Effector CD4-positive, alpha-beta T cell (primary cell): ENCODE measurements at places on chromosomes 6 and 20.

DNA sequence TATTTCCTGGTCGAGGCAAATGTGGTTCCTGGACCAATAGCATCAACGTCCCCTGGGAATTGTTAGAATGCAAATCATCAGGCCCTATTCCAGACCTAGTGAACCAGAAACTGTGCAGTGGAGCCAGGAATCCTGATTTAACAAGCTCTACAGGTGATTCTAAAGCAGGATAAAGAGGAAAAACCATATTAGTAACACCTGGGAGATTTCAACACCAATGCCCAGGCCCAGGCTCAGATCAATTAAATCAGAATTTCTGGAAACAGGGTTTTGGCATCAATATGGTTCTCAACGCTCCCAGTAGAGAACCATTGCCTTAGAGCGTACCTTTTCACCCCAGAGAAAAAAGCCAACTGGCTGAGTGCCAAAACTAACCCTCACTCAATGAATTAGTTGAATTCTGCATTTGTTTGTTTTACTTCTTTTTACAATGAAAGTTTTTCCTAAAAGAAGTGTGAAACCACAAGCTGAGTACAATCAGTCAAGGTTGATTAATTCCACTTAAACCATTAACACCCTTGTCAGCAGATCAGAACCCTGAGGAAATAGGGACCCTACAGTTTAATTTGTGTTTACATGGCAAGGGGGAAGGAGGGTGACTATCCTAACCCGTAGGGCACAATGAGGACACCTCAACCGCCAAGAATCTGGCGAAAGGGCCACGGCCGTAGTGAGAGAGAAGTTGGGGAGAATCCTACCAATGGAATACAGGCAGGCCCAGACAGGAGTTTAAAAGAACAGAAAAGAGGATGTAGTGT, 34.9 kb upstream of the LOC128125822 start:
- DNase-seq = no peak

DNA sequence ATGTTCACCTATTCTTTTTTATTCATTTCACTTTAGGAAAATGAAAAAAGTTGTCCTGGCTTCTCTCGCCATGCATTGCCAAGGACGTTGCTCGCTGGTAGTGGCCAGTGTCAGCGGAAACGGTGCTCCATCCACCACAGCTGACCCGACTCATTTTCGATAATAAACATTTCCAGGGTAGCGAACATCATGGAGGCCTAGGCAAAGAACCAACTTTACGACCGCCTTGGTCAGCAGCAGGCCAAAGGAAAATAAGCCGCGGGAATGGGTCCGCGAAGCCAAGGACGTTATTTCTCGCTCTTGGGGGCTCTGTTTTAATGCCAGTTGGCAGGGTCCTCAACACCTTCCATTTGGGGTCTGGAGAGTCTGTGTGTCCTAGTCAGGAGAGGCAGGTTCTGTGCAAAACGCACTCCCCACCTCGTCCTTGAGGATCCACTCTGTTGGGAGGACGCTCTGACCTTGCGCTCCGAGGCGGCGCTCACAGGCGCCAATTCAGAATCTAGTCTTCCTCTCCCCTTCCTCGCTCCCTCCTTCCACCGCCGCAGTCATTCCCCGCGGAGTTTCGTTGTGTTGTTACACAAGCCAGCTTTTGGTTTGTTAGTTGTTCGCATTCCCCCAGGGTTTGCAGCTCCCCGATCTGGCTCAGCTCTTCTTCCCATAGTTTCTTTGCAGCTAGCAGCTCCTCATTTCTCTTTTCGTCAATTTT, 4.1 kb upstream of the PAX1 start:
- DNase-seq = no peak

DNA sequence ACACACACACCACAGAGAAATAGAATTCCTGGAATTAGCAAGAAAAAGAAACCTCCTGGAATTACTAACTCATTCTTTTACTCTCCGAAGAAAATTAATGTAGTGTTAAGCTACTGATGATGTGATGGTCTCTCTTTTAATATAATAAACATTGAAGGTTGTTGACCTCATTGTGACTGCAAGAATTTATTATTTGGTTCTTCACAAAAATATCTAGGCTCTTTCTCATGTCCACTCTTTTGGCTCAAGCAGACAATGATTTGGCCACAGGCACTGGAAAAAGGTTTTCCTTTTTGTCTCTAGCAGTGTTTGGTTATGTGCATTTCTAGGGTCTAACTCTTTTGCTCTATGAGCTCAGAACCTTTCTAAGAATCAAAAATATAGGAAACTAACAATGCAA, 811.9 kb downstream of the TENT5A start:
- no peak for DNase-seq

GRCh38 chr6:163083141-163083540, 331.4 kb upstream of the QKI start:
- no peak for DNase-seq

DNA sequence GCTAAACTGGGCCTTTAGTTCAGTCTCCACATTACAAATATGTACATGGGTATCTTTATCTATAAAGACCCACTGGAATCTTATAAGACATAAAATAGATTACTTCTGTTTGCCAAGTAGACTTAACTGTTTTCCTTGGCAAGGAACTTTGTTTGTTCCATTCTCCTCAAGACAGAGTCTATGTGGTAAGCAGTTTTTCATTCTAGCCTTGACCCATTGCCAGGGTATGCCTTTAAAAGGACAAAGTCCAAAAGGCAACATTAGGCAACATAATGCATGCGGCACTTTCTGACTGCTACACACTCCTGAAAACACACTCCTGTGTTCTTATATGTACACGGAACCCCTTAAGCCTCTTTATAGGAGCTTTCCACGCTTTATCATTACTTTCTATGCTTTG, 20.4 kb downstream of the VNN1 start:
- DNase-seq = no peak

DNA sequence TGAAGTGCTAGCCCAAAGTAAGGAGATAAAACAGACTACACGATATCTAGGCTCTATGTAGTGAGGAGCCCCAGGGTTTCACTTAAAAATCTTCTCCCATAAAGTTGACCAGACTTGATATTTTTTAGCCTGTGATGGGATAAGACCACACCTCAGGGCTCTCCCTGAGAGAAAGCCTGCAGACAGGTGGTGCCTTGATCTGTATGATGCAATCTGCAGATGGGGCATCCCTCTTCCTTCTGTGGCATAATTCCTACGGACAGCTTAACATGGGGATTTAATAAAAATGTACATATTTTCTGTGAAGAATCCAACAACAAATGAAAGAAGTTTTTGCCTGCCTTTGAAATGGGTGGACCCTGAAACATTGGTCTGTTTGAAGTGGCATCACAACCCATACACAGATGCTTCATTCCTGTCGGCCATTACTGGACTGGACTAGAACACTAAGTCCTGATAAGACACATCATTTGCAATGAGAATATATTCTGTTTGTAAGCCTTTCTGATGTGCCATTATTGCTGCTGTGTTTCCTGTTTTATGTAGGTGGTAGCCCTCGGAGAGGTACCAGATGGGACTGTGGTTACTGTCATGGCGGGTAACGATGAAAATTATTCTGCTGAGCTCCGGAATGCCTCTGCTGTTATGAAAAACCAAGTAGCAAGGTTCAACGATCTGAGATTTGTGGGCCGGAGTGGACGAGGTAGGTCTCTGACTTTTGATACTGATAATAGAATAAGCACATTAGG, 53.8 kb upstream of the SUPT3H start:
- no peak for DNase-seq

GRCh38 chr20:46228670-46229069, 79.6 kb downstream of the CDH22 start:
- DNase-seq = no peak

DNA sequence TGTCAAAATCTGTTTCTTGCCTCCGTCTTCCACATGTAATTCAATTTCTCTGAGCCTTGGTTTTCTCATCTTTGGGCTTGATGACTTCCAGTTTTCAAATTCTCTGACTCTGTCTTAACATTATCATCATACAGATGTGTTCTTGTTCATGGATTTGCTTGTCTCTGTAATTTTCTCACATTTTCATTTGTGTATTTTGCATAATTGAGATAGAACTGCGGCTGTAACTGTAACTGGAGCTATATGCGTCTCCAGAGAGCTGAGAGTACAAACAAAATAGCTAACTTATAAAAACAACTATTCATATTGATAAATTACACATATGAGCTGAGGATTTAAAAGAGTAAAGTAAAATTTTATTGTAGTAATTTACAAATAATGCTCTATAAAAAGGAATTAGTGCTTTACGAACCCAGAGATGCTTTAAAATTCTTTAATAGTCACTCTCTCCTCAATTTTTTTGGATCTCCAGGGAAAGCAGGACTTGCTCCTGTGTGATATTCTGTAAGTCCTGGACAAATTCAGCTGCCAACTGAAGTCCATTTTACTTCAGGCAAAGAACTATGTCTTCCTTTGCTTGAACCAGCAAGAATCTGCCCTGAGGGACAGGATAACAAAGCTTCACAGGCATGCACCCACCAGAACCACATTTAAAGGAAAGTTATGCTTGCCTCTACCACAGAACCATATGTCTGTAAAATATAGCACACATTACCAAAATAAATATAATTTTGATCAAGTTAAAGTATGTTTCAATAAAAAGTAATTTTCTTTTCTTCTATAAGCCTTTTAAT, 288.3 kb downstream of the KHDC1L start:
- DNase-seq = no peak

DNA sequence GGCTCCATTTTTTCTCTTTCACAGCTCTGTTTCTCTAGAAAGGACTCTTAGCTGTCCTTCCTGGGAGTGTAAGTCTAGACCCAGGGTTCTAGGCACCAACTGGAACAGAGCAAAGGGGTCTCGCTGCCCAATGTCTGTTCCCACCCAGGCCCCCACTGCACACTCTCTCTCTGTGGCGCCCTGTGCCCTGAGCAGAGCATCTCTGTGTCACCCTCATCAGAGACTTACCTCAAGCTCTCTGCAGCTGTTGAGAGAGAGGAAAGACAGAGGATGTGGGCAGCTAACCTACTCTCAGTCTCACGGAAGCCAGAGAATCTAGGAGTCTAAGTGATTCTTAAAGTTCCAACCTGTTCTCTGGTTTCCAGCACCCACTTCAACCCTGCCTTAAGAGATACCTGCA, 9.5 kb downstream of the NCR2 start:
- DNase-seq = no peak

DNA sequence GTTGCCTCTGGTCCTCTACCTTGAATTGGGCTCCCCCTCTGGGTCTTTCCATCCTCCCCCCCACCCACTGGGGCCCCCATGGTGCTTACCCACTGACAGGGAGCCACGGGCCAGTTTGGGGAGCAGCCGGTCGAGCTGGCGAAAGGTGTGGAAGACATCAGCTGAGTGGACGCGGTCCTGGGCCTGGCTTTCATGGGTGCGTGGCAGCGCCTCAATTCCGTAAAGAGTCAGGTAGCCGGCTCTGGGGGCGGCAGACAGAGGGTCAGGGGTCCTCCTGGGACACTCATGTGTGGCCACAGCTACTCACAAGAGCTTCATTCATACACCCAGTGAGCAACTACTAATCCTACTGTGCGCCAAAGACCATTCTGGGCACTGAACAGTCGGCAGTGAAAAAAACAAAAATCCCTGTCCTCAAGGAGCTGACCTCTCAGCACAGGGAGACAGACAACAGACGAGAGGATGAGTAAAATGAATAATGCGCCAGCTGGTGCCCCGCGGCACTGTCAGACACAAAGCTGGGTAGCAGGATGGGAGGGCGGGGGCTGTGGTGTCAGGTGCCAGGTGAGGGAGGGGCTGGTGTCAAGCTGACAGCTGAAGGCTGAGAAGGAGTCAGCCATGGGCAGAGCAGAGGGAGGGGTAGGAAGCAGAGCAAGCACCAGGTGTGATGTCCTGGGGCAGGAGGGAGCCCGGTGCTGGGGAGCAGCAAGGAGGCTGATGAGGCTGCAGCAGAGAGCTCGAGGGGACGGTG, 28.3 kb downstream of the PTGIS start:
- no peak for DNase-seq

DNA sequence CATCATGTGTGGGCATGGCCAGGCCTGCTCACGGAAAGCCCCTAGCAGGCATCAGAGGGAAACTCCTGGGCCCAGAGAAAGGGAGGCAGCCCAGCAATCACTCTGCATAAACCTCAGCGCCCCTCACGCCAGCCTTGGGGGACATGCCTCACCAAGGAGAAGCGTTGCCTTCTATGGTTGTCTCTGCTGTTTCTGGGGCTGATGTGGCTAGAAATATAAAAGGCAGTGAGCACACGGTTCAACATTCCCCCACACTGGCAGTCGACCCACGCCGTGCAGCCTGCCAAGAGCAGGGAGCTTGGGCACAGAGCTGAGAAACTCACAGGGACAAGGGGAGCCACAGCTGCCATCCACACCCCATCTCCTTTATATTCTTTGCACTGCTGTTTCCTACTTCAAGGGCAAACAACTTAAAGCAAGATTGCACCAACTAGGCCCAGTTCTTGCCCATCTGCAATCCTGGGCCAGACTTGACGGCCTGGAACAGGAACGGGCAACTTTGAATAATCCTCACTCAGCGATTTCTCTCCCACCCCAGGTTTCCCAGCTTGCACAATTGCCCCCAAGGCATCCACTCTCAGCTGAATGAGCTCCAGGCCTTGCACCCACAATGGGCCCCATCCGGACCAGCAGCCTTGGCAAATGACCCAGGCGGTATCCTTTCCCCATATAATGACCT, 35.5 kb upstream of the FOXC1 start:
- DNase-seq = no peak

DNA sequence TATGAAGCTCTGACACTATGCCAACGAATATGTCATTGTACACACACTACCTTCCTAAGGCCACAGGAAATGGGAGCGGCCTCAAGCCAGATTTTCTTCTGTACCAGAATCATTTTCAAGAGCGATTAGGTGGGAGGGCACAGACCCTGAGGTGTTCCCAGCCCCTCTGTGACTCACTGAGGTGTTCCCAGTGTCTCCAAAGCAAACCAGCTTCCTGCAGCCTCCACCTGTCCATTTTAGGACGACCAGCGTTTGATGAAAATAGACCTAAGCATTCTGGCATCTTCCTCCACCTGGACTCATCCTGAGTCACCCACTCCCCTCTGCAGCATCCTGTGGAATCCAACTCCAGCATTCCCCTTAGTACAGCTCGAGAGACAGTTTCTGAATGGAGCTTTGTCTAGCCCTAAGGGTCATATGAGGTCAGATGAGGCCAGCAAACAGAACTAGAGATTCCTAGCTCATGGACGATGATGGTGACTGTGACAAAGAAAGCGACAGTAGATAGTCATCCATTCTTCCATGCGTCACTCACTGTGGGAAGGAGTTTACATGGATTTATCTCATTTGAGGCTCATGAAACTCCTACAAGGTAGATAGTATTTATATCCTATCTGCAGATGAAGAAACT, 203.4 kb downstream of the PTPRT start:
- no peak for DNase-seq

DNA sequence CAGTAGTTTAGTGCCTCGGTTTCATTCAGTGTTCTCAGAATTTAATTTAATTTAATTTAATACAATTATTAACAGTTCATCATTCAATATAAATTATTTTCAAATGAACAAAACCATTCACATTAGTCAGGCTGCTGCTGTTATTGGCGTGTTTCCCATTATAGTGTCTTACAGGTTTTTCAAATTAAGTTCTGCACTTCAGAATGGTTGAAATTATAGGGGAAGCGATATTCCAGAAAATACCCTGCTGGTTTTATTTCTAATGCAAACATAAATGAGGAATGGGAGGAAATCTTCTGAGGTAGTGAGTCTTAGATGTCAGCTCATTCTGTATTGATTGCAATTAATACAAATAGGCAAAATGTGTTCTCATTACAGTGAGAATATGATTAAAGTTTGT, 37.6 kb downstream of the OPN5 start:
- no peak for DNase-seq

- DNase-seq = no peak
Observed at GRCh38 chr6:140857739-140858380, 1274.9 kb upstream of the GJE1 start.
